ENCODE measurements at places on chromosomes 1 and 21. TPM values are rescaled to one million over a fixed set of nuclear protein-coding genes. Genes with fewer than 3 reads are reported as not detected.

LEFTY2 gene
- not detected for total RNA-seq

FCRL6 gene
- total RNA-seq = not detected

CFAP45 gene
- total RNA-seq = not detected

FAM72B gene
- total RNA-seq = 0.97 TPM

All from prostate gland (tissue), 2 donors.